Brain (organoid and tissue), 16 donors: ENCODE measurements at places on chromosomes 11 and 22.

DNA sequence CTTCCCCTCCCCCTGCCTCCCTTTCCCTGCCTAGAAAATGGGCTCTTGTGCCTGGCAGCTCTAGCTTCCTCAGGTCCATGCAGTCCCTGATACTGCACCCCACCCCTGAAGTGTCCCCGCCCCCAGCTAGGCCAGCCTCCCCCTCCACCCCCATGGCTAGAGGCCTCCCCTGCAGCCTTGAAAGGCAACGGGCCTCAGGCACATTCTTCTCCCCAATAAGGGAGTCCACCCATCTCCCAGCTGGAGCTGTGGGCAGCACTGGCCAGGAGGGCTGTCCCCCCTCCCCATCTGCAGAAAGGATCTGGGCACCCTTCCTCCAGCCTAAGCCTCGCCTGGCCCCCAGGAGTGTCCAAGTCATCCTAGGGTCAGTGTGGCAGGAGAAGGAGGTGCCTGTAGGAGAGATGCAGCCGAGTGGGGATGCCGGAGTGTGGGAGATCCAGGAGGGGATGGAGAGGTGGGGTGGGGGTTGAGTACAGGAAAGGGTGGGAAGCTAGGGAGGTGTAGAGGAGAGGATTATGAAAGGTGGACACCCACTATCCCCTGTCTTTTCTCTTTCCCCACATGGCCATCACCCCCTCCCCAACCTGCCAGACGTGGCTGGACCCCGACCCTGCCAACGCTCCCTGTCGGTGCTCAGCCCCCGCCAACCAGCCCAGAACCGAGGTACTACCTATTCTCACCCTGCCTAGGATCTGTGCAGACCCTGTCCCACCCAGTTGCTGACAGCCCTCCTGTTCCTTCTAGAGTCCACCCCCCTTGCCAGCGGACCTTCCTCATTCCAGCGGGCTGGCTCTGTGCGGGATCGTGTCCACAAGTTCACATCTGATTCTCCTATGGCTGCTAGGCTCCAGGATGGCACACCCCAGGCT is 9.3 kb downstream of the SMTN start:
- DNase-seq, result no peak

DNA sequence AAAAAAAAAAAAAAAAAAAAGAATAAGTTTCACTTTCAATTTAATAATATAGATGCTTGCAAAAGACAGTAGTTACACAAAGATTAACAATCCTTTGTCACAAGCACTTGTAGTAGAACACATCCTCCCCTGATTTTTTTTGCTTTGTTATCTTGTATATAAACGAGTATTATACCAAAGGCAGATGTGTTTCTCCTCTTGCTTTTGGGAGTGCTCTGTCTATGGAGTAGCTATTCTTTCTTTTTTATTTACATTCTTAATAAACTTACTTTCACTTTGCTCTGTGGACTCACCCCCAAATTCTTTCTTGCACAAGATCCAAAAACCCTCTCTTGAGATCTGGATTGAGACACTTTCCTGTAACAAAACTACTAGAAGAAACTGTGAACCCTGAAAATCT is 3.4 kb upstream of the MRPL16 start:
- no peak for DNase-seq

GRCh38 chr11:96188243-96189006 is 154.6 kb downstream of the MAML2 start:
- no peak for DNase-seq

DNA sequence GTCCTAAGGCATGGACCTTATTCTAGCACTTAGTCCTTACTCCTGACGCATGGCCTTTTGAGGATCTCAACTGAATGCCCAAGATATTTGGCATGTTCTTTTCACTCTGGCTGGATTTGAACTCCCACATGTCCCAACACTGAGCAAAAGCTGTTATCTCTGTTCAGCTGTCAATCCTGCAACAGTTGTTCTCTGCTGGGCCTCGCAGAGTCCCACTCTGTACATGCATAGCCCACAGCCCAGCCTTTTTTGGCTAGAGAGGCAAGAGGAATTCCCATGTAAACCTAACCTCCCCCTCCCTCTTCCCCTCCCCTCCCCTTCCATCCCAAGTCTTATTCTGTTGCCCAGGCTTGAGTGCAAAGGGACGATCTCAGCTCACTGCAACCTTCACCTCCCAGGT is 21.8 kb upstream of the DRG1 start:
- no peak for DNase-seq

- DNase-seq, result peak; percentile 35
Observed at GRCh38 chr11:44139565-44140330, 44.3 kb downstream of the EXT2 start.
